ENCODE measurements at places on chromosomes 11 and 22.

DNA sequence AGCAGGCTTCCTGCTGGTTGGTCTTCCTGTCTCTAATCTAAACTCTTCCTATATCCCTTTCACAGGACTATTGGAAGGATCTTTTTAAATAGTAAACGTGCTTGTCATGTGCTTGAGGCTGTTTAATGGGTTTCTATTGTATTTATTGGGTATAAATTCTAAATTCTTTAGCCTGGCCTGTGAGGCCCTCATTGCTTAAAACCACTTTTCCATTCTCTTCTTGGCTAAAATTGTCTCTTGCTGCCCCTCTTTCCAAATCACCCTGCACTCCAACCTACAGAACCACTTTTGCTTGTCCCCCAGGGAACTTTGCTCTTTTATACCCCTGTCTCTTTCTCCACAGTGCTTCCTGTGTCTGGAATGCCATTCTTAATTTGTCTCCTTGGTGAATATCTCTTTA is 46.4 kb upstream of the MUC15 start:
- no peak overlapping the region for H3K4me3 ChIP-seq
- DNase-seq = no peak
- peaks cover 6% of the 10 kb centered on the region for H3K4me1 ChIP-seq
- no peaks in the 10 kb centered on the region for H3K36me3 ChIP-seq
- H3K27me3 ChIP-seq = no peaks in the 10 kb centered on the region

DNA sequence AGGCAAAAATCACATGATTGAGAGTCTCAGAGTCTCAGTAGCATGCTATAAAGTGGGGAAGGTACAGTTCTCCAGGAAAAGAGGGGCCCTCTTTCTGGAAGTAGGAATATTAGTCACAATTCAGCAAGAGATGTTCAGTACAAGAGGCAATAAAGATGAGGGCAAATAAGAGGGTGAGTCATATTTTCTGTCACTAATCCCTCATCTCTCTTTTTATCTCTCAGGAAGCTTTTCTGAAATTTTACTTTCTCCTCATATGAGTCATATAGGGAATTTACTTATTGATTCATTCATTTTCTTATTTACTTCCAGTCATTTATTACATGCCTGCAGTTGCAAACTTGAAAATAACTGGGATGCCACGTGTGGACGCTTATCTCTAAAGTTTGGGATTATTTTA is 3.4 kb upstream of the NXPE1 start:
- H3K27me3 ChIP-seq = no peaks in the 10 kb centered on the region
- no peaks in the 10 kb centered on the region for H3K36me3 ChIP-seq
- no peak overlapping the region for H3K27ac ChIP-seq
- no peak overlapping the region for H3K4me3 ChIP-seq
- no peak for DNase-seq
- H3K4me1 ChIP-seq = no peaks in the 10 kb centered on the region

GRCh38 chr11:94175535-94175934 is 46.9 kb downstream of the PANX1 start:
- H3K4me1 ChIP-seq = no peaks in the 10 kb centered on the region
- no peak overlapping the region for H3K27ac ChIP-seq
- no peak for DNase-seq
- no peaks in the 10 kb centered on the region for H3K27me3 ChIP-seq
- no peak overlapping the region for H3K4me3 ChIP-seq

- no peak overlapping the region for H3K4me3 ChIP-seq
- peaks cover 1% of the 10 kb centered on the region for H3K27me3 ChIP-seq
- peaks cover 59% of the 10 kb centered on the region for H3K4me1 ChIP-seq
- no peak for DNase-seq
Observed at GRCh38 chr11:3859373-3859881, 4.0 kb downstream of the STIM1 start.

GRCh38 chr22:24402460-24403192 is 24.8 kb upstream of the ADORA2A start:
- H3K4me1 ChIP-seq = peaks cover 54% of the 10 kb centered on the region

DNA sequence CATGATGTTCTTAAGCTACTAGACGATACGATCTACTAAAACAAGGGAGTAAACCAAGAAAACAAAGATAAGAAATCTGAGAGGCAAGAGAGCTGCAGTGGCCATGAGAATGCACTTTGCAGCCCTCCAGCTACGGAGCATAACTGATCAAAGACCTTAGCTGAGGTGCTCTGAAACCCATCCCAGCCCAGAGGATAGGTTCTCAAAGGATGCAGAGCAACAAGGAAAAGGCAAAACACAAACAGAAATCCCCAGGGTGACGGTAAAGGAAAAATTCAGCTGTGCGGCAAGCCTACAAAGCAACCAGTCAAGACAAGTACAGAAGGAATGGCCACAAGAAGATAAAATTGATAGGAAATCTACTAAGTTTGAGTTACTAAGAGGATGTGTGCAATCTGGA is 32.5 kb upstream of the CFAP300 start:
- no peak overlapping the region for H3K4me3 ChIP-seq
- H3K36me3 ChIP-seq = no peaks in the 10 kb centered on the region
- peaks cover 19% of the 10 kb centered on the region for H3K4me1 ChIP-seq
- no peak for DNase-seq
- H3K27ac ChIP-seq = peak overlapping the region; percentile 46
- peaks cover 11% of the 10 kb centered on the region for H3K27me3 ChIP-seq

DNA sequence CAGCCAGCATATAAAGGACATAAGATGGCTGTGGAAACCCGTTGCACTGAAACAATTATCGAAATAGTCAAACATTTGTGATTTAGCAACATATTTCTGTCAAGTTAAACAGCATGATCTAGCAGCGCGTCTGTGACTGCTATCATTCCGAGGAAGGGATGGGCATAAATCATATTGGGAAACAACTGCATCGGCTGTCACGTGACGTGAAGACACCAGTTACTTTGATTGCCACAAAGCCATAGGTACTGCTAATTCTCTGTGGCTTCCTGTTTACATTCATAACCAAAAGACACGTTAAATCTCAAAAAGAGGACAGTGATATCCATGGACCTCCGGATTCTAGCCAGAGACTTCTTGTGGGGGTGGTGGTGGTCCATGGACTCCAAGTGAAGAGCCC is 87.8 kb downstream of the CACNA1I start:
- no peaks in the 10 kb centered on the region for H3K36me3 ChIP-seq
- DNase-seq = no peak
- no peak overlapping the region for H3K27ac ChIP-seq
- H3K4me3 ChIP-seq = no peak overlapping the region
- H3K4me1 ChIP-seq = peaks cover 65% of the 10 kb centered on the region

DNA sequence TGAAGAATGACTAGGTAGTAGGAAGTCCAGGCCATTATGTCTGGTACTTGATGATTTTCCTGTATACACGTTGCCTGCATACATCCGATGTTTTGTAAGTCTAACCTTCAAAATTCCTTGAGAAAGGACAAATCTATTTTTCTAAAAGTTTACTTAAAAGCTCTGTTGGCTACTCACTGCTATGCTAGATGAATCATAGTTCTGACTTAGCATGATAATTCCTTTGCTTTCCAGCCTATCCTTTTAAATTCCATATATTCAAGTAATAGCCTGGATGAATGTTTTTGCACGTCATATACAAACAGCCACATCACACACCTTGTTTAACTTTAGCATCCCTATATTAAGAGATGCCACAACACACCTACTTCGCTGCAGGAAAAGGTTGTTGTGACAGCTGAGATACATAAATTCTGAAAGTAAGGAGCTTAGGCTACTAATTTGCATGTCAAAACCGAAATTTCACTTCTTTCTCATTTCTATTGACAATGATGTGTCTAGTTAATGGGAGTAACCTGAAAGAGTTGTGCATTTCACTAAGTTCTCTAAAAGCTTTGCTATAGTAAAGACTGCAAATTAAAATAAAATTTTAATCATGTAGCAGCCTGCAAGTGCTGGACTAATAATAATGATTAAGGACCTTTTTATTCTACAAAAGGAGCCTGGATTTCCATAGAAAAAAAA is 1116.4 kb downstream of the JRKL start:
- no peaks in the 10 kb centered on the region for H3K36me3 ChIP-seq
- H3K4me3 ChIP-seq = no peak overlapping the region
- H3K27ac ChIP-seq = no peak overlapping the region
- no peaks in the 10 kb centered on the region for H3K27me3 ChIP-seq
- no peak for DNase-seq

DNA sequence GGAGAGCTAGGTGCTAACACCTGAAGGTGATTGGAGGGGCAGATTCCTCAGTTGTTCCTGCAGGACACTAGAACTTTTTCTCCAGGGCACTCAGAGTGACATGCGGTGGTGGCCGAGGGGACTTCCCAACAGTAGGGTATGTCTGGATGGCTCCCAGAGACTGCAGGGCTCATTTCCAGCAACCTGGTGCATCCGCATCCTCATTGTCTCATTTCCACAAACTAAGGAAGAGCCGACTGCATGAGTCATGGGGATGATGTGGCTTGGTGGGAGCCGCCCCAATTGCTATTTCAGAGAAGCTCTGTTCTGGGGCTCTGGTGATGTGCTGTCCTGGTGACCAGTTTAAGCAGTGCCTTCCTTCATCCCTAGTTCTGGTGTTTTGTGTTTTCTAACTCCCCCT is 2.8 kb upstream of the ROBO4 start:
- peaks cover 29% of the 10 kb centered on the region for H3K4me1 ChIP-seq
- peaks cover 48% of the 10 kb centered on the region for H3K27me3 ChIP-seq
- no peak overlapping the region for H3K27ac ChIP-seq
- DNase-seq = no peak

GRCh38 chr22:38504731-38505540 is 1.2 kb downstream of the DDX17 start:
- peak overlapping the region; percentile 97 for H3K4me3 ChIP-seq
- peak overlapping the region; percentile 99 for H3K27ac ChIP-seq
- peaks cover 66% of the 10 kb centered on the region for H3K4me1 ChIP-seq
- H3K27me3 ChIP-seq = peaks cover 2% of the 10 kb centered on the region

- peak overlapping the region; percentile 70 for H3K27ac ChIP-seq
- peaks cover 84% of the 10 kb centered on the region for H3K4me1 ChIP-seq
- peaks cover 30% of the 10 kb centered on the region for H3K27me3 ChIP-seq
- H3K36me3 ChIP-seq = no peaks in the 10 kb centered on the region
- DNase-seq = peak; percentile 38
Observed at GRCh38 chr22:39999144-39999757, 4.5 kb downstream of the FAM83F start.

DNA sequence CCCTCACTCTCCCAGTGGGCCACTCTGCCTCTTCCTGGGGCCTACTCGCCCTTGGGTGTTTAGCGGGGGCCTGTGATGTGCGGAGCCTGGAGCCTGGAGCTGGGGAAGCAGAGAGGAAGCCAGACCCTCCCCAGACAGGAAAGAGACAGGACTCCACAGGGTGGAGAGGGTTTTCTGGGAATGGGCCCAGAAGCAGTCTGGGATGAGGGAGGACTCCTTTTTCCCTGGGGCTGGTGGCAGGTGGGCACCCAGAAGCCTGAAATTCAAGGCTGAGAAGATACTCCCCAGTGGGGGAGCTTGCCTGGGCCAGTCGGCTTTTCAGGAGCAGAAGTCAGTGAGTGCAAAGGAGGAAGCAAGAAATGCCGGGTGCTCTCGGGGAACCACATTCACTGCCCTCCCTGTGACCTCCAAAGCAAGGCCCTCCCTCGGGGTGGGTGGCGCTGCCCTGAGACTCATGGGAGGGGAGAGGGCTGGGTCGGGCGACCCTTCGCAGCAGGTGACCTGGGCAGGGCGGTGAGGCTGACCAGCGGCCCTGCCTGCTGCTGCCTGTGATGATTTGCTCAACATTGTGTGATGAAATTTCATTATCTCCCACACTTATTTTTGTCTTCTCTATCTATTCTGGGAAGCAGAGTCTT is 1377.4 kb downstream of the BRD1 start:
- H3K36me3 ChIP-seq = no peaks in the 10 kb centered on the region
- no peak overlapping the region for H3K27ac ChIP-seq
- no peak overlapping the region for H3K4me3 ChIP-seq
- no peak for DNase-seq
- peaks cover 5% of the 10 kb centered on the region for H3K4me1 ChIP-seq
- peaks cover 4% of the 10 kb centered on the region for H3K27me3 ChIP-seq

- no peak overlapping the region for H3K4me3 ChIP-seq
- H3K27me3 ChIP-seq = no peaks in the 10 kb centered on the region
- H3K36me3 ChIP-seq = peaks cover 5% of the 10 kb centered on the region
- H3K27ac ChIP-seq = peak overlapping the region; percentile 41
Observed at GRCh38 chr11:14015711-14016110, 53.2 kb downstream of the SPON1 start.

GRCh38 chr11:4881860-4882500 is at the start of gene OR51T1:
TSS of gene OR51T1 (plus strand) at chr11:4881900. CDS start at chr11:4881900, 0 bp downstream.
- peak within 1 kb of the TSS; percentile 90 for H3K27ac ChIP-seq
- no peaks in the 10 kb centered on the region for H3K36me3 ChIP-seq
- H3K4me3 ChIP-seq = peak within 1 kb of the TSS; percentile 24
- peaks cover 63% of the 10 kb centered on the region for H3K4me1 ChIP-seq
- DNase-seq = peak; percentile 33

GRCh38 chr11:117704395-117705100 is 92.5 kb downstream of the DSCAML1 start:
- H3K36me3 ChIP-seq = no peaks in the 10 kb centered on the region
- H3K27me3 ChIP-seq = peaks cover 79% of the 10 kb centered on the region
- H3K27ac ChIP-seq = no peak overlapping the region
- DNase-seq = no peak
- no peak overlapping the region for H3K4me3 ChIP-seq

DNA sequence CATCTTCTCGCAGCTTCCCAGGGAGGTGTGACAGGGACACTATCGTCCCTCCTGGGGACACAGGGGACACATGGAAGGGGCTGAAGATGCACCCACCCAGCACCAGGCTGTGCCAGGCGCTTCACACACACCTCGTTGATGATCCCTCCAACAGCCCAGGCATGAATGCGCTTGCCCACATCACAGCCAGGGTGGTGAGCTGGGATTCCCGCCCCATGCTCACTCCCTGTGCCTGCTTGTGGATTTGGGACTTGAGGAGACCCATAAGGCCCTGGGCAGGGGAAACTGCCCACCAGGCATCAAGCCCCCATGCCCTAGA is 57.8 kb downstream of the OTOG start:
- H3K27ac ChIP-seq = no peak overlapping the region
- no peak for DNase-seq
- H3K4me3 ChIP-seq = no peak overlapping the region
- peaks cover 37% of the 10 kb centered on the region for H3K4me1 ChIP-seq
- H3K27me3 ChIP-seq = peaks cover 43% of the 10 kb centered on the region

DNA sequence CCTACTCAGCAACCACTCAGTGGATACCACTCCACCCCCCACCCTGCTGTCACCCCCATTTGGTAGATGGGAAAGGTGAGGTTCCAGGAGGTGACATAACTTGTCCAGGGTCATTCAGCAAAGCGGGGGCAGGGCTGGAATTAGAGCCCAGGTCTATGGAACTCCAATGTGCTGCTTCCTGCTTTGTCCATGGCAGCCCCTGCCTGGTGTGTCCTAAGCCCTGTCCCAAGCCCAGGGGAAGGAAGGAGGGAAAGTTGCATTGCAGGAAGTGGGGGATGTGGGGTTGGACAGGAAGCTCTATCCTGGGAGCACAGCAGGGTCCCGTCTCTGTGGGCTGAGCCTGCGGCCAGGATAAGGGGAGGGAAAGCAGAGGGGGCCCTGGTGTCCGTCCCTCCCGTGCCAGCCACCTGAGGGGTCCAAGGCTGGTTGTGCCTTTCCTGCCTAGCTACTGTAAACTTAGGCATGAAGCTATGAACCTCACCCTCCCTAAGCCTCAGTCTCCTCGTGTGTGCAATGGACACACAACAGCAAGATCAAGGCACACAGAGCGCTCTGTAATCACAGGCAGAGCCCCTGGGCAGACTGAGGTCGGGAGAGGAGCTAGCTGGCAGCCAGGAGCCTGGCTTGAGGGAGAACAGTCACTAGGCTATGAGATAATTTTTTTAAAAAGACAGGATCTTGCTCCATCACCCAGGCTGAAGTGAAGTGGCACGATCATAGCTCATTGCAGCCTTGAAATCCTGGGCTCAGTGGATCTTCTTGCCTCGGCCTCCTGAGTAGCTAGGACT is 12.9 kb downstream of the GAL3ST1 start:
- H3K27me3 ChIP-seq = peaks cover 20% of the 10 kb centered on the region
- H3K27ac ChIP-seq = no peak overlapping the region
- no peak for DNase-seq
- no peak overlapping the region for H3K4me3 ChIP-seq
- no peaks in the 10 kb centered on the region for H3K36me3 ChIP-seq

All from nephron progenitor cell (in vitro differentiated cells).